NCI-H748 treated with DMSO at 0.1 percent for 48 hours (cell line): ENCODE measurements at places on chromosomes 12 and 14.
A peak's percentile ranks its signal among the peaks of the same experiment; 100 is the strongest.

DNA sequence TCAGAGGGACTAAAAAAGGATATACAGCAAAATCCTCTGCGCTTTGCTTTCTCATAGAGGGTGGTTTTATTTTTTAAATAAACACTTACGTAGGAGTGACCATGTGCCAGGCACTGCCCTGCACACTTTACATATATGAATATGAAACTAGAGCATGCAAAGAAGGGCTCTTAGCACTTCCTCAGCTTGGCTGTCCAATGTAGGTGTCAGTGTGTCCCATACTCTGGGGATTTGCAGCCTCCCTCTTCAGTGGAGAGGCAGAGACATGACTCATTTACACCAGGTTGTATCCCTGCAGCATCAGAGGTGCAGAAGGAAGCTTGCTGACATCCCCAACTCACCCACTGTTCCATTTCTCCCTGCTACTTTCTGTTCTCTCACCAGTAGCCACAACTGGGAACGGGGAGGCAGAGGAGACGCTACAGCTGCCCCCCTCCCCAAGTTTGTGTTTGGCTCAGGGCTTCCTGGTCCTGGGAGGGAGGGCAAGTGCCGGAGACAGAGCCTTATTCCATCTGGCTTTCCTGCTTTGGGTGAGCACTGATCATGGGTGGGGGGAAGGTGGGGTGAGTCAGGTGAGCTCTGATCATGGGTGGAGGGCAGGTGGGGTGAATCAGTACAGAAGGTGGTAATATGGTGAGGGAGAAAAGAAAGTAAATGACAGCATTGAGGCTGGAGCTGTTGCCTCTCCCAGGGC is 4.9 kb upstream of the KRT5 start:
- DNase-seq, result no peak

DNA sequence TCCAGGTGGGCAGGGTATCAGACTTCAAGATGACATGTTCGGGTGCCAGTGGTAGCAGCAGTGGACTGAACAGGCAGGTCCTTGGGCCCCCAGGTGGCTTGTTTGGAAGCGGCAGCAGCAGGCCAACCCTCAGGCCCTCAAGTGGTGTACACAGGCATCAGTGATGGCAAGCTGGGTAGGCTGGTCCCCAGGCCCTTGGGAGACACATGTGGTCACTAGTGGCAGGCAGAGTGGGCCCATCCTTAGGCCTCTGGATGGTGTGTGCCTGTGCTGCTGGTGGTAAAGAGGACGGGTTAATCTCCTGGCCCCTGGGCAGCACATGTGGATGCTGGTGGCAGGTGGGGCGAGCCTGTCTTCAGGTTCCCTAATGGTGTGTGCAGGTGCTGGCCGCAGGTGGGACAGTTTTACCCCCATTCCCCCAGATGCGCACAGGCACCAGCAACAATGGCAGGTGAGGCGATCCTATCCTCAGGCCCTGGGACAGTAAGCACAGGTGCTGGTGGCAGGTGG is 8.0 kb downstream of the OAS2 start:
- no peak for DNase-seq

GRCh38 chr12:114752217-114752616 is 68.2 kb upstream of the TBX3 start:
- DNase-seq, result no peak

DNA sequence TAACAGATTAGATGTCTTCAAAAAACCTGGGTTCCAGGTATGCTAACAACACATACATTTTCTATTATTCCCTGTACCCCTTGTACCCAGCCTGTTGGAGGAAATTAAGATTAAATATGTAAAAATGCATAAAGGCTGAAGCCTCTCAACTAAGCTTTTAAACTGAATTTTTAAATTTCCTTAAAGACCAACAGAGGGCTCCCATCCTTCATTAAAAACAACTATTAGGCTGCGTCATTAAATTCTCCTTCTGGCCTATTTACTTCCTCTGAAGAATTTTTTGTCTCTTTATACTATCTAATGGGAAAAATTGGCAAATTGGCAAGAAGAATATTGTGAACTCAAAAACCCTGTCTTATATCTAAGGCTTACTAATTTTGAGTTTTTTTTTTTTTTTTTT is 21.8 kb downstream of the SENP1 start:
- no peak for DNase-seq

GRCh38 chr14:90381999-90382451 is 14.8 kb upstream of the CALM1 start:
- DNase-seq, result peak; percentile 95

- DNase-seq, result no peak
These were observed 21.0 kb downstream of the CABP1 start for GRCh38 chr12:120661432-120661831.

DNA sequence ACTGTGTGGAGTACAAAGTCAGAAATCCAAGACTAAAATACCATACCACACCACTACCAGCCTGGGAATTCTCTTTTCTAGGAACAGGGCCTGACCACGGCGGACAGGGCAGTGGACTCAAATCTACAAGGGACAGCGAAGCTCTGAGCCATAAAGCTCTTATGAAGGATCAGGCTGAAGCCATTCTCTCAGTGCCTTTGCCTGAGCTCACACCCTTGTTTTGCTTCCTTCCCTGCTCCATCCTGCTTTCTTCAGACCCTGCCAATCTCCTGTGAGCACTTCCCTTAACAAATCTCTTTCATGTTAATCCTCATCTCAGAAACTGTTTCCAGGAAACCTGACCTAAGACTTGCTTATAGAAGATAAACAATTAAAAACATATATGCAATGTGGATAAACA is 398.5 kb downstream of the MDGA2 start:
- no peak for DNase-seq

DNA sequence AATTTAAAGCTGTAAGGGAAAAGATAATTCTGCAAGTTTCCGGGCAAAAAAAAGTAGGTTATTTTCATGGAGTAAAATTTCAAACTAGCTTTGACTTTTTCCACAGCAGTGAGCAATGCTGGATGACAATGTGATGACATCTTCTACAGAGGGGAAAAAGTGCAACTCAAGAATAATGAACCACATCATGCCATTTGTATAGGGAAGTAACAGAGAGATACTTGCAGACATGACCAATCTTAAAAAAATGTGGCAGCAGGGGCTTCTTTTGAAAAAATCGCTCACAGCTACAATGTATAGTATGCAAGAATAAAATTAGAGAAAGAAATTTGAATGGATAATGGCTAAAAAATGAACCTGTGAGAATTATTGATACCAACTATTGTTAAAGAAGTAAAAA is 115.5 kb downstream of the DHRS2 start:
- no peak for DNase-seq
